ENCODE measurements at places on chromosomes 5 and 9.

DNA sequence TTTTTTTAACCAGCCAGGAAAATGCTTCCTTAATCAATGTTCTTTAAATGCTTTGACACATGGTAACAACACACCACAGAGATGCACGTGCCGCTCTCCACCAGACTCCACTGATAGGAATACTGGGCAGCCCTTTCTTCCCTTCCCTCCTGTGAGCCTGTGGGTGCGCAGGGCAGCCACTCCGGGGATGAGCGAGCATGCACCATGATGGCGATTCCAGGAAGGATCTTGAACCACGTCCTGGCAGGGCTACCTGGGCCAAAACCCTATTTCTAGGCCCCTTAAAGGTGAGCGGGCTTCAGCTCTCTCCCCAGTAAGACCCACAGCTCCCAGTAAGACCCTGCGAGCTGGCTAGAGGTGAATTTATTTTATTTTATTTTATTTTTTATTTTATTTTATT is 128.2 kb downstream of the MVB12B start:
- no peak for DNase-seq

GRCh38 chr9:87850391-87850790 is 32.3 kb upstream of the SPATA31E1 start:
- DNase-seq: peak; percentile 68

DNA sequence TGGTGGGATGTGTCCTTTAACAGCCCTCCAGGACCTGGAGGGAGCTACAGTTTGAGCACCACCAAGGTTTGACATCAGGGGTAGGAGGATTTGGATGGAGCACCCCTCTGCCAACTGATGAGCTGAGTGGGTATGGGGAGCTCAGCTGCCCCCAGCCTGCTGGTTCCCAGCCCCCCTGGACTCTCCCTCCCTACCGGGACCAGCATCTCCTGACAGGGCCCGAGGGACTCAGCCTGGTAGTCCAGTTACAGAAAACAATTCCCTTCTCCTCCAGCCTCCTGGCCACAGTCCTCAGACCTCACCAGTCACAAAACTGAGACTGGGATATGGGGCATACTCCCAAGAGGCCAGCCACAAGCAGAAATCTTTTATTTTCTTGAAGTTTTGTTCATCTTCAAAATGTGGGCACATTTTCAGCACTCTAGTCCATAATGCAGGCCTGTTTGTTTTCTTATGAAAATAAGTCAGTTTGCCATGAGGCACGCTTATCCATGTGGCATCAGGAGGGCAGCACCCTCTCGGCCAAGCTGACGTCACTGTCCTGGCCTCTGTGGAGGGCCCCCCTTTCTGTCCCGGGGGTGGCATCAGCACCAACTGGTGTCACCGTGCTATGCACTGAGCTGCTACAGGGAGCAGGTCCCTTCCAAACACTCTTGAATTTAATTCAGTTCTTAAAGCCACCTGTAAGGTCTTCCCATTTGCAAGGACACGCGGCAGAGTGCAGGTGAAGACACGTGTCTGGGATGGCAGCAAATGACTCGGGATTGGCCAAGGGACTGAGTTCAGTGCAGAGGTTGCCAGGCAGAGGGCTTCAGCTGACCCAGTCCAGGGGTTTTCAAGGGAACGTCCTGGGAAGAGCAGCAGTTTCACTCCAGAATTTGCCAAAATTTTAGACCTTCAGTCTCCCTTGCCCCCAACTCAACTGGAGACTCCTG is 187.6 kb downstream of the GADD45G start:
- no peak for DNase-seq

- no peak for DNase-seq
Measured at GRCh38 chr5:119631660-119632059, 2.3 kb downstream of the FAM170A start.

Data from AG08396 (cell line).